ENCODE measurements at places on chromosomes 4 and X.

DNA sequence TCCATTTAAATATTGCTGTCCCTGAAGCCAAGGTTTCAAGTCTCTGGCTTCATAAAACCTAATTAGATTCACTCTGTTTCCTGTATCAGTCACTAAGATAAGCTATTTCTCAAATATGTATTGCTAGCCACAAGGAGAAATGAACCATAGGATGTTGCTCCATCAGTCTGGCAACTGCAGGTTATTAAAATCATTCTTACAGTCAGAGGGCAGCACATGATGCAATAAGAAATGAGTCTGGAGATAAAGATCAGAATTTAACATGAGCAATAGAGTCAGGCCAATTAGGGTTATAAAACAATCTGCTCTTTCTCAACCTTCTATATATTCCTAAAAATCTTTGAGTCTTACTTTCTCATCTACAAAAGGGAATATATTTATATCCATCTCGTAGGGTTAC is 7.2 kb downstream of the PRKG2 start:
- peak; percentile 1 for DNase-seq

DNA sequence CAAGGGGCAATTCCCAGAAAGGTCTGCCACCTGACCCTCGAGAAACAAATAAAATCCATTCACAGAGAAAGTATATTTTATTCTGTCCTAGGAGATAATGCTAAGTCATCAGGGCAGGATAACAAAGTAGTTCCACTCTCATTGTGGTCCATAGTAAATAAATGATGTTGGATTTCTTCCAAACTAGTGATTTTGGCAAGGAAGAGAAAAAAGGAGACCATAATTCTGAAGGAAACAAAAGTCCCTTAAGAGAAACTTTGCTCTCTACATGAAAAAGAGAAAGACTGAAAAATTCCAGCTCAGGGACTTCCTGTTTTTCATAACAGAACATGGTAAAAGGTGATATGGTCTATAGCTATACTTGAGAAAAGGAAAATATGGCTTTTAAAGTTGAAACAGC is 71.5 kb upstream of the DDX60 start:
- no peak for DNase-seq

GRCh38 chrX:139766545-139766983 is 58.6 kb upstream of the MCF2 start:
- no peak for DNase-seq

- DNase-seq, result no peak
Measured at GRCh38 chrX:65926095-65927019, 113.5 kb downstream of the VSIG4 start.

DNA sequence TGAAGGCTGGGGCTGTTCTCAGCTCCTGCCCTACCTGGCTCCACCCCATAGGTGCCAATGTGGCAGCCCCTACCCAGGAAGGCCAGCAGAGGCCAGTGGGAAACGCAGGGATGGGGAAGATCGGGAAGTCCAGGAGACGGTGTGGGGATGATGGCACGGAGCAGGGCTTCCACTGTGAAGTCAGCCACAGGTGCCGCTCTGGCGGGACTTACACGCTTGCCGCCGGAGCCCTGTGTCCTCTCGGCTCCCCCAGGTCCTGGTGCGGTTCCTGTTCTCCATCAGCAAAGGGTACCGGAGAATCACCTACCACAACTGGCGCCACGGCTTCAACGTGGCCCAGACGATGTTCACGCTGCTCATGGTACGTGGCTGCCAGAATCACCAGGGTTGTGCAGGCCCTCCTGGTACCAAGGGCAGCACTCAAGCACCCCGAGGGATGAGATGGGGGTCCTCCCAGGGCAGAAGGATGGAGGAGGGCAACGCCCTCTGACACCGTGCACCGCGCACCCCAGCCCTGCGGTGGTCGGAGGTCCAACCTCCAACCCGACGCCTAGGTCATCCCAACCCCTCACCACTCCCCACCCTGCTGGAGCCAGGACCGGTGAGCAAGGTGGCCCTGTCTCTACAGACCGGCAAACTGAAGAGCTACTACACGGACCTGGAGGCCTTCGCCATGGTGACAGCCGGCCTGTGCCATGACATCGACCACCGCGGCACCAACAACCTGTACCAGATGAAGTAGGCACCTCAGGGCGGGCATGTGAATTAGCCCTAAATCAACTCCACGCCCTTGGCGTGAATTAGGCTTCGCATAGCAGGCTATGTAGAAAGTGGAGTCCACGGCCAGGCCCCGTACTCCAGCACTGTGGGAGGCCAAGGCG is 12.0 kb downstream of the ATP5ME start:
- no peak for DNase-seq

DNA sequence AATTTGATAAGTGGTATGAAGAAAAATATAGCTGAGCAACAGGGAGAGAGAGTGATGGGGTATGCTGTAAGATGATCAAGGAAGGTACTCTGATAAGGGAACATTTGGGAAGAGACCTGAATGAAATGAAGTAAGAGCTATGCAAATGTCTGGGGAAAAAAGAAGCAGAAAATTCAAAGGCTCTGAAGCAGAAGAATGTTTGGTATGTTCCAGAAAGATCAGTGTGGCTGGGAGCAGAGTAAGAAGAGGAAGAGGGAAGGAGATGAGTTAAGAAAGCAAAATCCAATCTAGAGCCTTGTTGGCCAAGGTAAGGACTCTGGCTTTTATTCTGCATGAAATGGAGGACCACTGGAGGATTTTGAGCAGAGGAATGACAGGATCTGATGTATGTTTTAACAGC is 90.0 kb downstream of the AWAT2 start:
- no peak for DNase-seq

DNA sequence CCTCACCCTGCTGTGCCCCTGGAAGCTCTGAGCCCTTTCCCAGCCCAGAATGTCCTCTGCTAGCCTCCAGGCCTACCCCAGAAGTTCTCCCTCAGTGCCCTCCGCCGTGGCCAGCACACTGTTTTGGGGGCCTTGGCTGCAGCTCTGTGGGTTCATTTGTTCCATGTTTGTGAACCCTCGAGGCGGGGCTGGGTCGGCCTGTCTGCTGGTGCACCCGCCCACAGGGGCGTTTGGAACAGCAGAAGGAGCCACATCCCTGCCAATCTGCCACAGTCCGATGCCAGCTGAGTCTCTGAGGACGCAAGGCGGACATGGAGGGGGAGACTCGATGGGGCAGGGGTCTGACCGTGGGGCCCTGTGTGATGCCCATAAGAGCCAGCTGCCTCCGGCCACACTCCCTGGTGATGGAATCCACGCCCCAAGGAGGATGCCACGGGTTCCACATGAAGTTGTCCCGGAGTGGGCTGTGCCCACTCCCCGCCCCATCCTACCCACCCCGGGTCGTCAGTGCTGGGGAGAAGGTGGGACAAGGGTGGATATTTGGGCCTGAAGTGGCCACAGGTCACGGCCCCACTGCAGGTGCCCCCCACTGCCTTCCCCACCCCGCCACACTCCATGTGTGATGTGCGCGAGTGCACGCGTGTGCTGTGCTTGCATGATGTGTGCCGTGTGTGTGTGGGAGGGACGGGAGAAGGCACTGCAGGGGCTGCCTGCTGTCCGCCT is 7.1 kb downstream of the ATP5ME start:
- no peak for DNase-seq

GRCh38 chrX:119512146-119512800 is 44.0 kb downstream of the SLC25A5 start:
- peak; percentile 19 for DNase-seq
